ENCODE measurements at places on chromosomes 3 and 15. TPM values are rescaled to one million over a fixed set of nuclear protein-coding genes. Genes with fewer than 3 reads are reported as not detected.

Gene FMN1
- total RNA-seq = 9.4 TPM

DNA sequence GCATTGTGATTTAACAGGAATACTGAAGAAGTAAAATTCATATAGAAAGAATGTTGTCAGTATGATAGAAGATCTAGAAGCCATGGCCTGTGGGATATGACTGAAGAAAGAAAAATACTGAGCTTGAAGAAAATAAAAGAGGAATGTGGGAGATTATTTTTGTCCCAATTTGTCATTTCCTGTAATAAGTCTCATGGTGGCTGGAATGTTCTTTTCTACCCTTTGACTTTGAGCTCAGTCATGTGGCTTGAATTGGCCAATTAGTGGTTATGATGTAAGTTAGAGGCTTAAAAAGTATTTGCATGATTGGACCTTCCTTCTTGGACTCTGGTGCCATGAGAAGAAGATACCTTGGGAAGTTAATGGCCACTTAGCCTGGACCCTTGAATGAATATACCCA is 14.1 kb downstream of the APH1B start:
- no peak for DNase-seq

Gene GOLGA6L7
- total RNA-seq = not detected

DNA sequence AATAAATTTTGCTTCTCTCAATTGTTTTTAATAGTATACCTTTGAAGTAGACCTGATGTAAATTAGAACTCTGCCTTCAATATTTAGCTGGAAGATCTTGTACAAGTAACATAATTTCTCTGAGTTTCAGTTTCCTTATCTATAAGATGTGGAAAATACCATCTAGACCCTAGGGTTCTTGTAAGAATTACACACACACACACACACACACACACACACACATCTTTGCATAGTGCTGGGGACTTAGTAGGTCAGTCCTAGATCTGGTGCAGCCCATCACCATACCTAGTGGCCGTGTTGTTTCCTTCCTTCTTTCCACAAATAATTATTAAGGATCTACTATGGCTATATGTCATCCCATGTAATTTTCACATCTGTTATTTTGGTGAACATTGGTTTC is 11.0 kb downstream of the TRAT1 start:
- no peak for DNase-seq

GRCh38 chr15:68725736-68726135 is 95.0 kb downstream of the ANP32A start:
- peak; percentile 66 for DNase-seq

DNA sequence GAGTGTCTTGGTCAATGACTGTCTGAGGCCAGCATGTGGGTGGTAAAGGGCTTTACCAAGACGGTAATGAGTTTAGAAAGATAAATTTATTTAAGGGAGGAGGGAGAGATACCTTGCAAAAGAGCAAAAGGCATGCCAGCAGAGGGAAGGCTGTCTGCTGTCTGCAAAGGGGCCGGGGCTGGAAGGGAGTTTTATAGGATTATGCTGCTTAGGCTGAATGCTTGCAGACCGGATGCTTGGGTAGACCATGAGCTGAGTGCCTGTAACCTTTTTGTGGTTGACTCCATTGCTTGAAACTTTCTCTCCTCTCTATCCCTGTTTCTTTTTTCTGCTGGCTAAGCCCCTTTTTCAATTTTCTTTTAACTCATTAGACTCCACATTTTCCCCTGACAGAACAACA is 1543.0 kb downstream of the OTOL1 start:
- DNase-seq = no peak

DNA sequence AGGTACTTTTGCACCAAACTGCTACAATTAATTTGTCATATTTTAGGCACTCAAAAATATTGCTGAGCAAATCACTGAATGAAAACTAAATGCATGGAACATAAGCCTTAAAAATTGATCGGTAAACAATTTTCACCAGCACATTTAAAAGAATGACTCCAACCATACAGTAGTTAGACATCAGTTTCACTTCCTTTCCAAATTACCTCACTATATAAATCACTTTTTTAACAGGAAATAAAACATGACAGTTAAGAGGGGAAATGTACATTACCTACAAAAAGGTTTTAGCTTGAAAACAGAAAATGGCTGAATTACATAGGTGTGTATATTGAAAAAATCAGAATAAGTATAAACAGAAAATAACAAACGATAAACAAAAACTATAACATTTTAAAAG is 108.4 kb downstream of the SERPINI1 start:
- no peak for DNase-seq

DNA sequence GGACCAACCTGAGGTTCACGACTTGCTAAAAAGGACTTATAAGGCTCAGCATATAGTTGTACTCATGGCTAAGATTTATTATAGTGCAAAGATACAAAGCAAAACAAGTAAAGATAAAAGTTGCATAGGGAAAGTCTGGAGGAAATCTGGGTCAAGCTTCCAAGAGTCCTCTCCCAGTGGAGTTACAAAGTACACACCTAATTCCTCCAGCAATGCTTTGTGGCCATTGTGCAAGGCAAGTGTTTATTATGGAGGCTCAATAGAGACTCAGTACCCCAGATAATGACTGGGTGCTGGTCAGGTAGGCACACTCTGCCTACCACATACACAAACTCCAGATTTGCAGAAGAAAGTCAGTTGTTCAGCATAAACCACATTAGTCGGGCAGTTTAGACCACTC is 22.9 kb downstream of the LNP1 start:
- DNase-seq = no peak
